ENCODE measurements at places on chromosomes 16 and 17. TPM values are rescaled to one million over a fixed set of nuclear protein-coding genes. Genes with fewer than 3 reads are reported as not detected.

The USP7 gene
- 57.9 TPM for total RNA-seq

The C16orf96 gene
- 0.52 TPM for total RNA-seq

The SPIRE2 gene
- total RNA-seq, result 2.1 TPM

The BLTP2 gene
- total RNA-seq, result 80.4 TPM

The ZFP3 gene
- total RNA-seq, result 6.3 TPM

The RAMP2 gene
- total RNA-seq, result 16.2 TPM

The MYH2 gene
- 43.8 TPM for total RNA-seq

The KCNJ18 gene
- not detected for total RNA-seq

The TMEM204 gene
- 8.9 TPM for total RNA-seq

The KRTAP16-1 gene
- not detected for total RNA-seq

The CLEC10A gene
- 1.6 TPM for total RNA-seq

The WFIKKN1 gene
- 0.52 TPM for total RNA-seq

The MYCBPAP gene
- under 0.01 TPM for total RNA-seq

The DRC3 gene
- total RNA-seq, result 1.0 TPM

The SLC52A1 gene
- not detected for total RNA-seq

The SNAI3 gene
- total RNA-seq, result 8.4 TPM

The TERB1 gene
- total RNA-seq, result not detected

The HIC1 gene
- total RNA-seq, result 23.5 TPM

The RND2 gene
- under 0.01 TPM for total RNA-seq

The PRSS33 gene
- total RNA-seq, result not detected
